Cardiac fibroblast (primary cell): ENCODE measurements at places on chromosomes 2 and 18.

DNA sequence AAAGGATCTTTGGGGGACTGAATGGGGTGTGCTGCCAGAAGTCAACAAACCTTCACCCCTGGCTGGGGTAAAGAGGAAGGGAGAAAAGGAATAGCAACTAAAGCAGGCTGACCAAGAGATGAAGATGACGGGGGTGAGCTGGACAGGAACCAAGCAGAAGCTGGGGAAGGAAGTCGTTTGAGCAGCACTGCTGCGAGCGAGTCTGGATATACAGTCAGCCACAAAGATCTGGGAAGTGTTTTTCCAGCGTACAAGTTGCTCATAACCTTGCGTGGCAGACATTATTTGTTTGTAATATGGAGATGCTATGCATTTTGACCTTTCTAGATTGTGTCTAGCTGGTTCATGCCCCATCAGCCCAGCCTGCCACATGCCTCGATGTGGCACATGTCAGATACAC, 71.2 kb downstream of the EIF2AK3 start:
- no peak for DNase-seq

GRCh38 chr18:76458522-76459311, 36.3 kb downstream of the ZNF516 start:
- no peak for DNase-seq

- DNase-seq = no peak
Observed at GRCh38 chr2:9690252-9690651, 59.5 kb upstream of the YWHAQ start.

DNA sequence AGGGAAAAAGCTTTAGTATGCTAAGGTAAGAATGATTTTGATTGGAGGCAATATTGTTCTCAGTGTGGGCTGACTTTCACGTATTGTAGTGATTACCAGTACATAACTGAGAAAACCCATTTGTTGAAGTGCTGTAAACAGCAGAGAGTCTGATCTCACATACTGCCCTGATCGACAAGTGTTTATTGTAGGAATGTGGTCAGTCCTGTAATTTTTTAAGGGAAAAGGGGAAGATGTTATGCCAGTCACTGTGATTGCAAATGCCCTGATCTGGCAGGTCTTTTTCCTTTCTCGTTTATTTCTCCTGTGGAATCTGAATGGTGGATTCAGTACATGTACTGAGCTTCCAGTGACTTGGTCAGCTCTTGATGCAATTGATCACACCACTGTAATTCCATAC, 11.5 kb downstream of the SPATS2L start:
- DNase-seq = no peak

- no peak for DNase-seq
Observed at GRCh38 chr2:201215963-201216362, 33.0 kb downstream of the CASP10 start.

- DNase-seq = peak; percentile 49
Observed at GRCh38 chr18:21656402-21656801, 44.3 kb downstream of the SNRPD1 start.
